ENCODE measurements at places on chromosomes 7 and 10. TPM values are rescaled to one million over a fixed set of nuclear protein-coding genes. Genes with fewer than 3 reads are reported as not detected.

ADCY1 gene
- total RNA-seq: 4.6 TPM

MRLN gene
- total RNA-seq: not detected

GRCh38 chr7:158044482-158044823 is 543.2 kb downstream of the PTPRN2 start:
- no peak for DNase-seq

GRCh38 chr7:102305414-102306268 is 19.0 kb downstream of the SH2B2 start:
- no peak for DNase-seq

DNA sequence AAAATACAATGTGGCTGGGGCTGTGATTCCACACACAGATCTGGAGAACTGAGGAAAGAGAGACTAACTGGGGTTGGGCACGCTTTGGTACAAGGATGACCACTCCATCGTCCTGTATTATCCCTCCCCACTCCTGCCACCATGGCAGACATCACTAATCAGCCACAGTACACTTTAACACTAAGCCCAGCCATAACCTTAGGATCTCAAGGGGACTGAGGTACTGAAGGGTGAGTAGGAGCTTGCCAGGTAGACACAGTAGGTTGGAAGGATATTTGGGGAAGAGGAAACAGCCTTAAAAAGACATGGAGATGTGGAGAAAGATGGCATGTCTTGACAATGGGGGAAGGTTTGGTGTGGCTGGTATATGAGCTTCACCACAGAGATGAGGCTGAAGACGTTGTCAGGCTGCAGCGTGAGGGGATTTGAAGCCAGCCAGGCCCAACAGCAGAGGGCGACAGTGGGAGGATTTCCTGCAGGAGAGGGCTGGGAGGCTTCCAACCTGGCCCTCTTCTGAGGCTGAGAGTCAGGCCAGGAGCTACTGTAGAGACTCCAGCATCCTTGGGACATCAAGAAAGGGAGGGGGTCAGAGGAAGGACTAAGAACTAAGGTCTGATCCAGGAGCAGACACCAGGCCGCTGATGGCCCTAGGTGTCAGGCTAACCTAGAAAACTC is 58.6 kb upstream of the COL13A1 start:
- no peak for DNase-seq

GRCh38 chr10:92914478-92915325 is 66.4 kb downstream of the EXOC6 start:
- peak; percentile 54 for DNase-seq

DNA sequence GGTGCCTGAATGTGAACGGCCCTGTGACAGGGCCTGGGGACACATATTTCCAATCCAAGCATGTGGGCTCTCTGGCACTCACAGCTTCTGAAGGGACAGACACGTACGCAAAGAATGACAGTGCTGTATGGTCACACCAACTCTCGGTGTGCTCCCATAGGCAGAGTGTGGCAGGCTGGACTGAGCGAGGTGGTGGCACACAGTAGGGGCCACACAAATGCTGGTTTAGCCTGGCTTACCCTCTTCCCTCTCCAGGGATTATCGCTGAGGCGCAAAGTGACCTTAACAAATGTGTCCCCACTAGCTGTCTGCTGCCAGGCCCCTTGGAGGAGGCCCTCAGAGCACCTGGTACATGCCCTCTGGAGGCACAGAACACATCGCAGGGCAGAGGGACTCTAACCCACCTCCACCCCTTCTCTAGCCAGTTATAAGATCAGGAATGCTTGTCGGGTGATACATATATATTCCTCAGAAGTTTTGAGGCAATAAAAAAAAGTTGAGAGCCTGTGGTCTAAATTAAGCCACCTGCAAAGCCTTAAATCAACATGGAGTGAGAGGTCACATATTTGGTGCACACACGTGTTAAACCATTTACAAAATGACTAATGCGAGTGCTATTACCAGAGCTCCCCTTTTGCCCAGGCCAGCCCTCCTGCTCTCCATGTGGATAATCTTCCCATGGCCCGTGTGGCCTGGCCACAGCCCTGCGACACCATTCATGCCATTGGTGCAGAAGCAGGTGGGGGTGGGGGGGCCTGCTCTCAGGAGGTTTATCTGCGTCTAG is 262.8 kb upstream of the GRB10 start:
- DNase-seq: no peak

DNA sequence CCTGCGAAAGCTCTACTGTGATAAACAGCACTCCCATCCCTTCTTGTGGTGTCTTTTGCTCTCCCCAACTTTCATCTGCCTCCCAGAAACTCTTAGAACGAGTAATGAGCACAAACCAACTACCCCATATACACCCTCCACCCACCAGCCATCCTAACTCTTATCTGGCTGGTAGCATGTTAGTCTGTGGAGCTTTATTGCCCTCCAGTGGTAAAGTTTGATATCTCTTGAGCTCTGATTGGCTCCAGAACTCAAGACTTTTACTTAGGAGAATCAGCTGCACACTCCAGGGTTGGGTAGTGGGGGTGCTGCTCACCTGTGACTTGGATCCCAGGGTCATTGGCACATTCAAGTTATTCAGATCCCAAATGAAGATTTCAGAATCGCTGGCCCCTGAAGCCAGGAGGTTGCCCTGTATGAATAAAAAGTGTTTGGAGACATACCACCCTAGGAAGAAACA is 10.9 kb downstream of the SEC31B start:
- DNase-seq: no peak

DNA sequence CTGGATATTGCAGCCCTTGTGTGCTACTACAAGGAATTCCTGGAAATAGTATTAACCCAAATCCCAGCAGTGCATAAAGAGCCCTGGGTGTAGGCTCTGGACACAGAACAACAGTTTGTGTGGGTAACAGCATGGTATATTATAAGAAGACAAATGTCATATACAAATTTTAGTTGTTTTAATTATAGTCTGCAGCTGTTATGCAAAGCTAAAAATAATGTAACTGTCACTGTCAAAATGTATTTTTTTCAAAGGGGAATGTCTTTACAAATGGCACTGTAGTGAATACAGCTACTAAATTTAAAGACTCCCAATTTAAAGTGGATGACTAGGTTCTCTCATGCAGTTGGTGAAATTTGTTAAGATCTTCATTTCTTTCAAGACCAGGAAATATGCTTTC is 339.0 kb downstream of the GPR37 start:
- DNase-seq: no peak

- DNase-seq: no peak
These were observed 168.4 kb upstream of the IMMP2L start for GRCh38 chr7:111730476-111731300.

- no peak for DNase-seq
These were observed 447.0 kb downstream of the GRID1 start for GRCh38 chr10:85919491-85920021.

DNA sequence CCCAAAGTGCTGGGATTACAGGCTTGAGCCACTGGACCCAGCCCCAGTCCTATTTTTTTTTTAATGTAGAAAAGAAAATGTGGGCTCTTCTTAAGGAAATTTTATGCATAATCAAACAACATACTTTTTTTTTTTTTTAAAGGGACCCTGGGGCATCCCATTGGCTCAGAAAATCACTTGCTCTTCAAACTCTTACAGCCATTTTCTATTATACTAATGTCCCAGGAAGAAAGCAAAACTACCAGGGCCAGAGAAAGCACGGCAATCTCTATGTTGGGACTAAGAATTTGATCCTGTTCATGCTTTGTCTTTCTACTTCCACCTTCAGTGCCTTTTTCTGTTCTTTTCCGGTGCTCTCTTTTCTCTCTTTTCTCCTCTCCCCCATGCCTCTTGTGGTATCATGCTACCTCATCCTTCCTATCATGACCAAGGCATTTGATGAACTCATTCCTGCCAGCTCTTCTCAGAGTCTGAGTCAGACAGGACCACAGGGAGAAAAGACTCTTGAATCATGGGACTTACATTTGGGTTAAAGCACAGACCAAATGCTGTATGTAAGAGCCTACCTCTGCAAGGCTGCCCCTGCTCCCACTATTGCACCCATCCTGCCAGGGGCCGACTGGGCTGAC is 76.4 kb upstream of the CCNY start:
- no peak for DNase-seq

GRCh38 chr7:16810112-16810511 is 5.3 kb upstream of the AGR2 start:
- DNase-seq: no peak
